ENCODE measurements at places on chromosomes 4 and X.

- no peak for DNase-seq
Measured at GRCh38 chr4:122334828-122335227, 44.0 kb upstream of the ADAD1 start.

DNA sequence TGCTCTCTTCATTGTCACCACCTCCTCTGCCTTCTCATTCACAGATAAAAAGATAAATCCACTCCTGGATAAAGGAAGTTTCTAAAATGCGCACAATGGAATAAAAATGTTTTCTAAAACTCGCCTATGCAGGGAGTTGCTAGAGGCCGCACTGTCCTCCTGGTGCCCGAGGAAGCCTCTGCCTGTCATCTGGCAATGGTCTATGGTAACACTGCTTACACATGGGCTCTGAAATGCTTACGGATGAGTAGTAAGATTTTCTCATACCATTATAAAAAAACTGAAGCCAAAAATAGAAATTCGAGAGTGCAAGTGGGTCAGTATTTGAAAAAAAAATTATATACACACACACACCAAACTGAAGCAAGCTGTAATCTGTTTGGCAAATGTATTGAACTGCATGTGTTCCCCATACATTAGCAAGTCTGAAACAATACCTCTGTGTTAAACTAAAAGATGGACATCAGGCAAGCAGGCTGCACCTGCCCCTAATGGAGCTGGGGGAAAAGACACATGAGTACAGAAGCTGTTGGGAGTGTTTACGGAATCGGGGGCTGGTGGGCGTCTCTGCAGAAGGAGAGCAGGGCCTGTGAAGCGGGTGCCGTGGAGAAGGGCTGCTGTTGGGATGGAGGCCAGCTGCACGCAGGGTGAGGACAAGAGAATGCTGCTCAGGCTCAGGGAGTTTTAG lies 103.3 kb upstream of the FAT1 start:
- DNase-seq = no peak

GRCh38 chrX:88586317-88586716 lies 160.7 kb upstream of the CPXCR1 start:
- DNase-seq = no peak

DNA sequence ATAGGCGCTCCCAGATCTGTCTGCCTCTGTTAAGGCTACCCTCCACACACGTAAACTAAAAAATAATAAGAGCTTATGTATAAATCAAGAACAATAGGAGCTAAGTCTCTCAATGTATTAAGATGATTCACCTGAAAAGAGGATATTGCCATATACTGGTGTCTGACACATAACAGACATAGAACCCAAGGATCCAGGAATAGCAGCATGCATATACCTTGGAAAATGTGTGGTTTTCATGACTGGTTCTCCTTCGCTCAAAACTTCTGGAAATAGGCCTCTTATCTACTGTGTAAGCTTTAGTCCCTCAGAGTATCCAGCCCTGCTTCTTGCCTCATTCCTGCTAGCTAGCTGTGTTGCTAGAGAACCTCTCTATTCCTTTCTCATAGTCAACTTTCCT lies 203.7 kb upstream of the SLITRK2 start:
- DNase-seq = no peak

DNA sequence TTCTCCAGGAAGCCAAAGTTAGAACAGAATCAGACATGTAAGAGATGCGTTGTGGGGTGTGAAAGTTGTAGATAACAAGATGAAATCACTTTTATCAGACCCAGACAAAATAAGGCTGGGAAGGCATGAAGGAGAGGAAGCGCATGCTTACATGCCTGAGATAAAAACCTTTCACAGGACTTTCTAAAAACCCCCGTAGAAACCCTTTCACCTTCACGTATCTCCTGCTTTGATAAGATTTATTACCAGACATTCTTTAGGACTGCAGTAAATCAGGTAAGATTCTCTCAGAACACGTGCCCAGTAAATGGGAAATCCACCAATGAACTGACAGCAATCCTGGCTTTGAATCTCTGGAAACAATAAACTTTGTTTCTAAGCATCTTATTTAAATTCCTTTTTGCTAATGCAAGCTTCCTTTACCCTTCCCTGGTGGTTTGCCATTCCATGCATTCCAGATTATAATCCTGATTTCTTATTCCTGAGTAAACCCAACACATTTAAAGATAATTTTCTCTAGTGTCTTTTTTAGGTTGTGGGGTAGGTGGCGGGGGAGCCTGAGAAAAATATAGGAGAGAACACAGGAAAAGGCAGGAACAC lies 254.6 kb upstream of the LDB2 start:
- no peak for DNase-seq

DNA sequence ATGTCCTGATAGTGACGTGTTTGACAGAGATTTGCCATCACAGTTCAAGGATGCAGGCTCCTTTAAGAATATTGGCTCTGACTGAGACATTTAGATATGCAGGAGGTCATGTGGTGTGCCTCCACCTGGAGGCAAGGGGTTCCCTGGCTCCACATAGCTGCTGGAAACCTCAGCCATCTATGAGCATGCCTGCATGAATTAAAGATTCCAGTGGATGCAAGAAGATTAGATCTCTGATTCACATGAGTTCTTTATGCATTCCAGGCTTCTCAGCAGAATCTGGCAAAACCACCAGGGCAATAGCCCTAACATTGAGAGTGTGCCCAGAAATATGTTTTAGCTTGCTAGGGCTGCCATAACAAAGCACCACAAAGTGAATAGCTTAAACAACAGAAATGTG lies 298.5 kb upstream of the AADAT start:
- peak; percentile 11 for DNase-seq

- peak; percentile 72 for DNase-seq
Measured at GRCh38 chr4:186266729-186267456, 904 bp downstream of the F11 start.

DNA sequence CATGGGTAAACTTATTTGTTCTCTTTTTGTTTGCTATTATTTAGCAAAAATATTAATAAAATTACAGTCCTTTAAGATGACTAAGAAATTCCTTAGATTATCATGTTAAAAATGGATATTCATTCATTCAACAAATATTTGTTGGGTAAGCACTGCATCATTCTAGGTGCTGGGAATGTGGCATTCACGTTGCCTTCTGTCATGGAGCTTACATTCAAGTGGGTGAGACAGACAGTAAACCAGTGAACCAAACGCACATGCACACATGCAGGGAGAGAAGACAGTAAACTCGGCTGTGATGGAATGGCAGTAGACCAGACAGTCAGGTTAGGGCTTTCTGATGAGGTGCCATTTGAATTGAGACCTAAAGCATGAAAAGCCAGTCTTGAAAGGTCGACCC lies 91.8 kb downstream of the STOX2 start:
- no peak for DNase-seq

GRCh38 chr4:41485041-41485440 lies 52.9 kb upstream of the LIMCH1 start:
- DNase-seq = no peak

GRCh38 chrX:106898462-106898861 lies 4.7 kb downstream of the RIPPLY1 start:
- peak; percentile 84 for DNase-seq

GRCh38 chr4:48247878-48248558 lies 21.6 kb downstream of the TEC start:
- DNase-seq = no peak

DNA sequence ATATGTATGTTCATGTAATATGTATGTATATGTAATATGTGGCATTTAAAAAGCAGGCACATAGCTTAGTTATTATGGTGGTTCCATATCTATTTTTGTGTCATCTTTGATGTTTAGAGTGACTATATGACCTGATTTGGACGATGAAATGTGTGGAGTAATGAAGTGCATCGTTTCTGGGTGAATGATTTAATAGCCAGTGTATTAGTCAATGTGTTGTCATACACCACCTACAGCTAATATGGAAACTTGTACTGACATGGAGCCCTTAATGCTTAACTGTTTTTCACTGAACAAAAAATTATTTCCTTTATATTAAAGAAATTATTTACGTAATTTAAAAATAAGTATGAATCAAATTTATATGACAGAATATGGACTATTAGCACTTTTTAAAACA lies 292.3 kb upstream of the FSTL5 start:
- DNase-seq = peak; percentile 10

DNA sequence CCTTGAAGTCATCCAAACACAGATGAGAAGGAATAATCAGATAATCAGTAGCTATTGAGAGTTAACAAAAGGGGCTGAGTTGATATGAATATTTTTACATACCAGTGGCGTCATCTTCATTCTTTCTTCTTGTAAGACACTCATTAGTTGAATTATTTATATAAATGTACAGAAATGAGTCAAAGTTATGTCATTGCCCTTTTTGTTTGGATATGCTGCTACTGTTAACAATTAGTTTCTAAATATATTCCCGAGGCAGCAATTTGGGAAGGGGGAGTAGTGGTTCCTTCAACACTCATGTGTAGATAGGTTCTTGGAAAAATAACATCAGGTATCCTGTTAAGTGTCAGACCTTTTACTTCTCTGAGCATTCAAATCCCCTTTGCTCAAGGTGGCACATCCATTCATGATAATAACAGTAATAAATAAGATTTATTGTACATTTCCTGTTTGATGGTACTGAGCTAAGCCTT lies 436.6 kb downstream of the SPRY1 start:
- no peak for DNase-seq

DNA sequence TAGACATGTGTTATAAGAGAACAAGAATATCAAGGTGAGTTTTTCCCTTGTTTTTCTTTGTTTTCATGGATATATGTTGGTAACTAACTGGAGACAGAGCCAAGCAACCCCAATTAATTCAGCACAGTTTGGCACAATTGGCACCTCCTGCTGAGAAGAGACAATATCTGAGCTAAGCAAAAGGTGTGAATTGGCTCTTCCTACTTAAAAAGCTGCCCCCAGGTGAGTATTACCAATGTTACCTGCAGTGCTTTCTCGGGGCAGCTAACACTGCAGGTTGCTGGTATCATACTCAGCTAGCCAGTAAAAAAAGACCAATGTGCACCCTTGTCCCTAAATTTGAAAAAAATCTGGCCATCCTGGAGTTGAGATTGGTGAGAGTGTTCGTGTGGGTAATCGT lies 871.2 kb upstream of the TENM3 start:
- DNase-seq = no peak

- no peak for DNase-seq
Measured at GRCh38 chrX:13898083-13898482, 81.2 kb upstream of the GPM6B start.

DNA sequence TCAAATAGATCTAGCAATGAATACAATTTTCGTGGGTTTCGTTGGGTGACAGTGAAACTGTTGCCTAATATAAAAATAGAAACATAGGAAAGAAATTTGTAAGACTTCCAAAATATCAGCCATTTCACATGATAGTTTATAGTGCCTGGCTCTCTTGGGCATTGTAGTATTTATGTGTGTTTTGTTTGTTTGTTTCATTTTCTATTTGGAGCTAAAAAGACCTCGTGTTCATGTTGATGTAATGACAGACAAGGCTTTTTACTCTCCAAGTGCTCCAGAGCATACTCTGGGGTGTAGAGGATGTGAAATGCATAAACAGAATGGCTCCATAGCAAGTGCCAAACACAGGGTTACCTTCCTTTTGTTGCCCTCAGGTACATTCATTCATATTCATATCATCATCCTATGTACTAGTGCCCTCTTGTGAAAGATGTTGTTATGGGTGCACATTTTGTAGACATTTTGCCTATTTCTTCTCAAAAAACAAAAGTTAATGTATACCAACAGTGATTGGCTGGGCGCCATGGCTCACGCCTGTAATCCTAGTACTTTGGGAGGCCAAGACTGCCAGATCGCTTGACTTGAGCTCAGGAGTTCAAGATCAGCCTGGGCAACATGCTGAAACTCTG lies 100.7 kb upstream of the AMOT start:
- DNase-seq = peak; percentile 19

- no peak for DNase-seq
Measured at GRCh38 chr4:167903291-167903721, 189.0 kb upstream of the ANXA10 start.

DNA sequence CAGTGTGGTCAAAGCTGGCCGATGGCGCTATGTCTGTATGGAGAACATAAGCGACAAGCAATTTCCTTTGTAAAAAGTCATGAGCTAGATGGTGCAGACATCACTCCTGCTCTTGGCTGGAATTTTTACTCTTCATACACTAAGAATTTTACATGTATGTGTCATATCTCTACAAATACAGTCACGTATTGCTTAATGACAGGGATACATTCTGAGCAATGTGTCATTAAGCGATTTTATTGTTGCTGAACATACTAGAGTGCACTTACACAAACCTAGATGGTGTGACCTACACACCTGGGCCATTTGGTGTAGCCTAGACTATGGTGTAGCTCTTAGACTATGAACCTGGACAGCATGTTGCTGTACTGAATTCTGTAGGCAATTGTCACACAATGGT lies 185.4 kb downstream of the SOWAHB start:
- no peak for DNase-seq

- DNase-seq = peak; percentile 29
Measured at GRCh38 chrX:115642895-115643530, 82.0 kb downstream of the PLS3 start.

GRCh38 chr4:102196221-102196620 lies 149.1 kb downstream of the SLC39A8 start:
- DNase-seq = peak; percentile 42

DNA sequence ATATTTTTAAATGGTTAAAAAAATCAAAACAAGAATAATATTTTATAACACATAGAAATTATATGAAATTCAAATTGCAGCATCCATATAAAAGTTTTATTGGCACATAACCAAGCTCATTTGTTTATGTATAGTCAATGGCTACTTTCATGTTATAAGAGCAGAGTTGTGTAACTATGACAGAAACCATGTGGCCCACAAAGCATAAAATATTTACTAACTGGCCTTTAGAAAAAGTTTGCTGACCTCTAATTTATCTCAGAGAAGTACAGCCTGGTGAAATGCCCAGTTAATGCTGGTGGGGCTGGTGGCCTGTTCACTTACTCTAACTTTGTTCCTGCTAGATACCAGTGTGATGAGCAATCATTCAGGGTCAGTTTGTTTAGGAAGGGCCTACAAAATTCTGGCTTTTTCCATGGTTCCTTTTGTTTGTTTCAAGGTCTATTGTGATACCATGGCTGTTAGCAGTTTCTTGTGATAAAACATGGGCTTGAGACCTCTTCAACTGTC lies 104.6 kb downstream of the PPP1R2C start:
- peak; percentile 36 for DNase-seq

- DNase-seq = no peak
Measured at GRCh38 chr4:15558561-15558960, 88.9 kb downstream of the CC2D2A start.

DNA sequence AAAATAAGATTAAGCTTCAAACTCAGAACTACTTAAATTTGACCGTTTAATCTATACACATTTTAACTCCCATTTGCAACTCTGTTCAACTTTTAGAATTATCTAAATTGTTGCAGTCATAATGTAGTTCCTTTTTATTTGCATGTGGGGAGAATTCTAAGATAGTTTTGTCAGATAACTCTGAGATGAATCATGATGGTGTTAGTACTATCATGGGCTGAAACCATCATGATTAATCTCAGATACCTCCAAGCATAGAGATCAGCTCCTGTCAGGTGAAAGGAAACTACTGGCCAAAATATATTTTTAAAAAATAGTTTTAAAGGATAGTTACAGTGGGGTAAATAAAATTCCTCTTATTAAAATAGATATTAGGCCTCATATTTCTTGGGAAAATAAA lies 39.0 kb downstream of the FBXO8 start:
- peak; percentile 32 for DNase-seq

GRCh38 chr4:33658971-33659370 lies 2585.3 kb downstream of the ARAP2 start:
- DNase-seq = no peak
